Naive thymus-derived CD8-positive, alpha-beta T cell (primary cell): ENCODE measurements at places on chromosomes 7 and 10. TPM values are rescaled to one million over a fixed set of nuclear protein-coding genes. Genes with fewer than 3 reads are reported as not detected.

- H3K4me1 ChIP-seq = peaks cover 8% of the 10 kb centered on the region
- no peaks in the 10 kb centered on the region for H3K27me3 ChIP-seq
- no peak overlapping the region for H3K4me3 ChIP-seq
Observed at GRCh38 chr10:73589563-73590126, 1.5 kb downstream of the USP54 start.

Gene POLR3A
- total RNA-seq = 18.1 TPM

Gene ADRB1
- not detected for total RNA-seq

DNA sequence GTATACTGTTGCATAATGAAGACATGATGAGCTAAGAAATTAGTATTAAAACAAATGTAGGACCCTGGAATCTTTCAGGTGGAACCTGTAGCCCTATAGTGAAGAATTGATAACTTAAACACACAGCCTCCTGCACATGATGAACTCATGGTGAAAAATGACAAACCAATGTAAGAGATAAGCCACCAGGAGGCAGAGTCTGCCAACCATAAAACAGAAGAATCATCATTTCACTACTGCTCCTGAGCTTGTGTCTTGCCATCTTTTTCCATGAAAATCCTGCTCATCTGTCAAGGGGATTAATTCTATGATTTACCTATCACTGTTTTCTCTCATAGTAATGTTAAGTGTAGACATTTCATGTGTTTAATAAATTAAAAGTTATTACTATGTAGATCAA is 363.9 kb downstream of the MALRD1 start:
- no peak for DNase-seq
- H3K27ac ChIP-seq = no peak overlapping the region
- no peak overlapping the region for H3K4me3 ChIP-seq
- H3K27me3 ChIP-seq = no peaks in the 10 kb centered on the region
- H3K4me1 ChIP-seq = no peaks in the 10 kb centered on the region

DNA sequence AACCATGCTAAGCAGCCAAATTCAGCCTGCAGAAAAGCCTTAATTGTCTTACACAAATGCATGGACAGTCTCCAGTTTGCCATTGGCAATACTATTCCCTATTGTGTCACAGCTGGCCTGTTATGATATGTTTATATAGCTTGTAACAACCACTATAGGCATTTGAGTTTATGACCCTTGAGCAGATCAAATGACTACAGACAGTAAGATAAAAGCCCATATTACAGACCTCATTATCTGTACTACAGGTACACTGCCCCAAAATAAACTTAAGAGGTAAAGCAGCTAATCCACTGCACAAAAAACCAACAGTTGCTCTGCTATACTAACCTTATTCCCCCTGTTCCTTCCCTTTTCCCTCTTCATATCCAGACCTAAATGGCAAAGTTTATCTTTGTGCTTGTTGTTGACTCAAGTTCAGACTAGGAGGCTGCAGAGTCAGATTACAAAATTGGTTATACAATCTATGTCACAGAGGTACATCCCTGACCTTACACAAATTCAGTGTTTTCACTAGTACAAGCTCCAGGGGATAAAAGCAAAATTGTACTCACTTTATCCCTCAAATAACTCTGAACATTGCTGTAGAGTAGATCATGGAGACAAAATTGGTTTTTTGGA is 218.4 kb downstream of the GRM8 start:
- H3K4me1 ChIP-seq = no peaks in the 10 kb centered on the region
- H3K27ac ChIP-seq = no peak overlapping the region
- no peak overlapping the region for H3K4me3 ChIP-seq
